ENCODE measurements at places on chromosomes 1 and 21. TPM values are rescaled to one million over a fixed set of nuclear protein-coding genes. Genes with fewer than 3 reads are reported as not detected.

MAEL gene
- total RNA-seq: not detected

NHLH1 gene
- total RNA-seq: under 0.01 TPM

TNFRSF25 gene
- total RNA-seq: 5.0 TPM

KRTAP7-1 gene
- total RNA-seq: not detected

TTC24 gene
- total RNA-seq: not detected

DNAJB4 gene
- 36.5 TPM for total RNA-seq

DMRTA2 gene
- under 0.01 TPM for total RNA-seq

GPR52 gene
- 1.4 TPM for total RNA-seq

NUP133 gene
- total RNA-seq: 35.1 TPM

DYNLT5 gene
- total RNA-seq: 1.4 TPM

DNASE2B gene
- total RNA-seq: not detected

SELL gene
- under 0.01 TPM for total RNA-seq

PHTF1 gene
- 42.4 TPM for total RNA-seq

PERM1 gene
- not detected for total RNA-seq

MIXL1 gene
- not detected for total RNA-seq

KIF2C gene
- total RNA-seq: 3.8 TPM

LRRC71 gene
- total RNA-seq: 0.59 TPM

CFHR3 gene
- not detected for total RNA-seq

PGLYRP3 gene
- total RNA-seq: not detected

CFAP141 gene
- not detected for total RNA-seq

KRTAP19-3 gene
- not detected for total RNA-seq

KRTAP24-1 gene
- total RNA-seq: not detected

KCNT2 gene
- total RNA-seq: 10.5 TPM

ENAH gene
- 344 TPM for total RNA-seq

ADGRB2 gene
- 7.4 TPM for total RNA-seq

BNIPL gene
- total RNA-seq: 1.2 TPM

KIF17 gene
- 0.36 TPM for total RNA-seq

OR10Z1 gene
- not detected for total RNA-seq

C1orf185 gene
- not detected for total RNA-seq

KLHDC7A gene
- not detected for total RNA-seq

INSRR gene
- total RNA-seq: 0.29 TPM

FAM110D gene
- total RNA-seq: not detected

MYBPH gene
- 0.29 TPM for total RNA-seq

All from osteoblast (primary cell).